ENCODE measurements at places on chromosomes 2 and 18. TPM values are rescaled to one million over a fixed set of nuclear protein-coding genes. Genes with fewer than 3 reads are reported as not detected.
A peak's percentile ranks its signal among the peaks of the same experiment; 100 is the strongest.

GRCh38 chr2:38268691-38269327 is 108.3 kb downstream of the ATL2 start:
- no peak for DNase-seq

- DNase-seq, result no peak
Measured at GRCh38 chr2:138182250-138182936, 218.1 kb downstream of the HNMT start.

- DNase-seq, result peak; percentile 34
Measured at GRCh38 chr18:46097431-46097800, 680 bp downstream of the ATP5F1A start.

GRCh38 chr18:11387880-11388279 is 221.5 kb upstream of the SLC35G4 start:
- no peak for DNase-seq

DNA sequence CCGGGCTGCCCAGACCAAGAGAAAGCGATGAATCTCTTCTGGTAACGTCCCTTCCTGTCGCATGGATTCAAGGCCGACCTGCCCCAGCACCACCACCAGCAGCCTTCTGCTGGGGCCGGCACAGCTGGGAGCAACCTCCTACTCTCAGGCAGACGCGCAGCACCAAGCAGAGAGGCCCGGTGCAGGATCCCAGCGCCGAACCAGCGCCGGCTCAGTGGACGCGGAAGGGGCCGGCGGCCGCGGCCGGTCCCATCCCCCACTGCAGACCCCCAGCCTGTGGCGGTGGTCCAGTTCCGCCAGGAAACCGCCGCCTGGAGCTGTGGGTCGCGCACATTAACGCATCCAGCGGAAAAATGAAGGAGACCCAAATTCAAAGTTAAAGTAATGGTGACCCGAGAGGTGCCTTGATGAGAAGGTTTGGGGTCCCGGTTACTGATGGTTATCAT is 525 bp upstream of the MAL start:
- DNase-seq, result no peak

- no peak for DNase-seq
Measured at GRCh38 chr2:31893094-31893493, 117.7 kb downstream of the MEMO1 start.

DNA sequence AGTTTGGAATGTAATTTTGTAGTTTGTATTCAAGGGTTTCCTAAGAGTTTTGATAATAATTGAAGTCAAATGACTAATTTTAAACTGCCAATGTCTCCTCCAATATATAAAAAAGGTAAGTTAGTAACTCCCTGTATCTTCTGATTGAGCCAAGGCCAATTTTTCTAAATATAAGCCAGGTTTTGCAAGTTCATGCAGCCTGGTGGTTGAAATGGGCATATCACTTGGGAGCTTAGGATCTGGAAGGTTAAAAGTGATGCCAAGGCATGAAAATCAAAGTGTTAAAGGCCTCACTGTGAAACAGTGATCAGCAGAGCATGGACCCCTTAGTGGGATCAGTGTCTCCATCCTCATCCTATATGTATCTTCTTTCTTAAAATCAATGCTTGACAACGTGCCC is 60.5 kb downstream of the MERTK start:
- DNase-seq, result no peak

DNA sequence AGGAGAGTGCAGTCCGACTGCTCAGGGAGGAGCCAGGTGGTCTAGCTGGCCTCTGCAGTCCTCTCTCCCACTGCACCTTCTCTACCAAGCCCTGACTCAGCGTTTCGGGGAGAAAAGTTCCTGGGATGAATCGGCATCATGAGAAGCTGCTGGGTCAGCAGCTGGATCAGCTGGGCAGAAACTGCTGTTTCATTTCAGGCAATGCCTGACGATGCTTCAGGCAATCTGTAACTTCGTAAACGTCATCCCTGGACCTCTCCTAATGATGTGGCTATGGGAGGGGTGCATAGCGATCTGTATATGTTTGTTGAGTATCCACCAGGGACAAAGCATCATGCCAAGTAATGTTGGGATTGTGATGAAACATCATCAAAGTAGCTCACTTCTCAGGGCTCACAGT is 20.7 kb downstream of the LIPG start:
- no peak for DNase-seq

Gene SCN9A
- total RNA-seq, result not detected

Gene ARHGAP28
- total RNA-seq, result not detected

Gene MEX3C
- 57.6 TPM for total RNA-seq

Gene CEP76
- total RNA-seq, result 11.9 TPM

Gene FBXO41
- total RNA-seq, result 26.5 TPM

Gene KCNG2
- not detected for total RNA-seq

All from naive thymus-derived CD8-positive, alpha-beta T cell (primary cell).